Large intestine (tissue), 12 donors: ENCODE measurements at places on chromosomes 5 and 9.

GRCh38 chr5:5188376-5189050, 48.4 kb downstream of the ADAMTS16 start:
- no peaks in the 10 kb centered on the region for H3K4me1 ChIP-seq
- no peaks in the 10 kb centered on the region for H3K27me3 ChIP-seq
- H3K36me3 ChIP-seq = no peaks in the 10 kb centered on the region
- no peak for DNase-seq

GRCh38 chr9:137456061-137456863, 2.9 kb downstream of the NSMF start:
- DNase-seq = no peak
- peaks cover 21% of the 10 kb centered on the region for H3K36me3 ChIP-seq
- peaks cover 31% of the 10 kb centered on the region for H3K4me1 ChIP-seq
- no peak overlapping the region for H3K4me3 ChIP-seq

DNA sequence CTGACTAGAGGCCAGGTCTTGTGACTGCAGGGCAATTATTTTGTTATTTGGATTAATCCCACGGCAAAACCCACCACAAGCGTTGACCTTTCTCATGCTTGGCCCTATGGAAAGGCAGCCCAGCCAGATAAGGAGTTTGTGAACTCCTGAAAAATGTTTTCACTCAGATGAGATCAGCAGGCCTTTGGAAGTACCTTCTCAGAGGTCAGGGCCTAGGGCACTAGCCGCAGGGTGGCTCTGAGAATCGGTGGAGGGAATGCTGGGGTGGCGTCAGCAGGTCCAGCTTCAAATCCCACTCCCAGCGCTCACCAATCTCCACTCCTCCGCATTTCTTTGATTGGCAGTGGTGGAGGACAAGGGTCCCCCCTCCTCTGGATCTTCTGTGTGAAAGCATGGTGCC, 194.4 kb downstream of the GADD45G start:
- H3K4me3 ChIP-seq = no peak overlapping the region
- H3K4me1 ChIP-seq = peaks cover 6% of the 10 kb centered on the region
- no peaks in the 10 kb centered on the region for H3K27me3 ChIP-seq

DNA sequence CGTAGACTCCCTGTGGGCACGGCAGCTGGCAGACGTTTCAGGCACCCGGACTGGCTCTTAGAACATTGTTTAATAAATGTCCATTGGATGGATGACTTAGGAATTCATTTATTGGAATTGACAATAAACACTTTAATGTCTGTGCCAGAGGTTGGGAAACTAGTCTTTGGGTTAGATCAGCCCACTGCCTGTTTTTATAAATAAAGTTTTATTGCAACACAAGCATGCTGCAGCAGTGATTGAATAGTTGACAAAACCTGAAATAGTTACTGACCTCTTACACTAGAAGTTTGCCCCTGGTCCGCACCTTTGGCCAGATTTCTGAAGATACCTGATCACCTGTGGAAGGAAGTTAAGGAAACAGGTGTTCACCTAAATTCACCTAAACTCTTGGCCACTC, 51.6 kb downstream of the DMRT1 start:
- no peaks in the 10 kb centered on the region for H3K27me3 ChIP-seq
- no peak overlapping the region for H3K4me3 ChIP-seq
- H3K36me3 ChIP-seq = no peaks in the 10 kb centered on the region
- DNase-seq = no peak

DNA sequence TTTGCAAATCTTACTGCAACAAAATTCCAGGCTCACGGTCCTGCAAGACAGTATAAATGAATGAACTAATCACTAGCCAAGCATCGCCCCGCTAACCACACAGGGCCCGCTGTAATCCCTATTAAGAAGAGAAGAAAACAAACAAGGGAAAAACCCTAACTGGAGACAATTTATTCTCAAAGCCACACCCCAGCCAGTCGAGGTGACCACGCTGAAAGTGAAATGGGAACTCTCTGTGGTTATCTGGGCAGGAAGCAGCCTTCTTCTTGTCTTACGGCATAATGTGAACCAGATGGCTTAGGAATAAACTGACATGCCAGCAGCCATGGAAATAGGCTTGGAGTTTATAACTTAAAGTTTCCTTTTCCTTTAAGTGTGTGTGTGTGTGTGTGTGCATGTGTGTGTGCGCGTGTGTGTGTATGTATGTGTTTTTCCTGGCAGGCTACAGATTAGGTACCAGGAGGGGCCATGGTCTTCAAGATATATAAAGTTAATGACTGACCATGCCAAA, 120.2 kb downstream of the SEMA6A start:
- peaks cover 46% of the 10 kb centered on the region for H3K36me3 ChIP-seq
- no peak overlapping the region for H3K27ac ChIP-seq
- H3K4me1 ChIP-seq = no peaks in the 10 kb centered on the region
